ENCODE measurements at places on chromosomes 2 and 18.
A peak's percentile ranks its signal among the peaks of the same experiment; 100 is the strongest.

GRCh38 chr2:163247156-163247846, 408.7 kb upstream of the KCNH7 start:
- no peak for DNase-seq

- no peak for DNase-seq
Observed at GRCh38 chr2:82730811-82731210, 1728.3 kb downstream of the SUCLG1 start.

DNA sequence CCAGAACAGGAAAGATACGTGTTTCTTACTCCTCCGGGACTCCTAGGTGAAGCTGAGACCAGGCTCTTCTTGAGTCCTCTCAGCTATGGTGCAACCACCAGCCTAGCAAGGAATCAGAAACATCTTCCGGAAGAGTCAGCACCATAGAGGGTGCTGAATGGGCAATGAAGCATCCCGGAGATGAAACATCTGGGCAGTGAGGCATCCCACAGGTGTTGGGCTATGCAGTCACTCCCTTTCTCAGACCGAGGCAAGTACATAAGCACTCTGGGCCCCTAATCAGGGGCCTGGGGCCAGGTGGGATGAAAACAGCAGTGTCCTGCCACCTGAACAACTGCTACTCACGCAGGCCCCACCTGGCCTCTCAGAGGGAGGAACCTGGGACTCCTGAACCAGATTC, 1.4 kb upstream of the CAPN10 start:
- DNase-seq: no peak

- no peak for DNase-seq
Observed at GRCh38 chr2:70541481-70542020, 12.1 kb downstream of the TGFA start.

DNA sequence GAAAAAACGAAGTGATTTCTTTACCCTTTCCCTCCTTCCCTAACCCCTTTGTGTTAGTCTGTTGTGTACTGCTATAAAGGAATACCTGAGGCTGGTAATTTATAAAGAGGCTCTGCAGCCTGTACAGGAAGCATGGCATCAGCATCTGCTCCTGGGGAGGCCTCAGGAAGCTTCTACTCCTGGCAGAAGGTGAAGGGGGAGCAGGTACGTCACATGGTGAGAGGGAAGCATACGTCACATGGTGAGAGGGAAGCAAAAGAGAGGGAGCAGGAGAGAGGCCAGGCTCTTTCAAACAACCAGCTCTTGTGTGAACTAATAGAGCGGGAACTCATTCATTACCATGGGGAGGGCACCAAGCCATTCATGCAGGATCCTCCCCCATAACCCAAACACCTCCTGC, 126.2 kb downstream of the CAPN13 start:
- DNase-seq: no peak

DNA sequence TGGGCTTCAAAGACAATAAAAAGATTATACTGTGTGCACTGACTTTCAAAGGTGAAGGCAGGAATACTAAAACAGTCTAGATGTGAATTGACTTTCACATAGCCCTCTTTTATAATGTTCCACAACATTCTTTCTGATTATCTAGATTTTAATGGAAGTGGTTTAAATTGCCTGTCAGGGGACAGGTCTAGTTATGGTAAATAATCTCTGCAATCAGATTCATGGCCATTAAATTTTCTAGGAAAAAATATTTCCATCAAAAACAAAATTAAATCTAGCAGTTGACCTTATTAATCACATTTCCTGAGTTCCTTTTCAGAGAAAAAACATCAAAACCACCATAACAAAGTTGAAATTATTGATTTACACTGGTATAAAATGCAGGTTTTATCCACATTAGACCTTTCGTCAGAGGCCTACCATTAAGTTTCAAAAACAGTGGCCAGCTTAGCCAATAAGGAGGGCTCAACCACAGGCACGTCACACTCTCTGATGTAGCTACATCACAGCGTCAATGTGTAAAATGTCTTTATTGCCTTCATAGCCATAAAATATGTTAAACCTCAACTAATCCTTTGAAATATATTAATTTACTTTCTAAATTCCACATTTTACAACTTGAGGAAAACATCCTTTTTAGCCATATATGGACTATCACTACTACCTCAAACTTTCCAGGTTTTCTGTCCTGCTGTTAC, 79.4 kb downstream of the NOL10 start:
- DNase-seq: no peak

GRCh38 chr2:49002750-49003149, 151.6 kb downstream of the FSHR start:
- DNase-seq: no peak

DNA sequence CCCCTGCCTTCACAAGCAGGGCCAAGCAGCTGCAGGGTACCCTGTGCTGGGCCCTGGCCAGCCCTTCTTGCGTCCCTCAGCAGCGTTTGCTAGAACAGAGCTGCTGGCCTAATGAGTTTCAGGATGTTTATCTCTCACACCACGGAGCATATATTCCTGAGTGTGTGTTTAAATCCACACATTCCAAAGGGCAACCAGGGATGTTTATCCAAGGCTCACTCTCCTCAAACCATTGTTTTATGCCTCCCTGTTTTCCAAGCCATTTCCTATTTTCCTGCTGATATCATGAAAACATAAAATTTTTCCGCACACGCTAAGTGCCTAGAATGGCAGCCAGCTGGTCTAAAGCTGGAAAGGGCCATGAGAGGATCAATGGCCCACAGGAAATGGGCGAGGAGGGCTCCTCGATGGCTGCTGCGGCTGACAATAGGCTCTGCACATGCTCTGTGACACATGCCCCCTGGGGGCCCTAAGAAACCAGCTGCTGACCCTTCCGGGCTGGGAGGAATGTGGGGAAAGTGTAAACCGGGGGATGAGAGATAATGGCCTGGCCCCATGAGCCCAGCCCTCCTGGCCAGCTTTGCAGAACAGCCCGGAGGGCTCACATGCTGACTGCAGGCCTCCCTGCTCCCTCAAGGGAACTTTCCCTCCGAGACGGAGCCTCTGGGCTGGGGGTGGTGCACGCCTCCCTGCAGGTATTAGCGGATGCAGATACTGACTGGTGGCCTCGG, 194.0 kb downstream of the NDUFA10 start:
- no peak for DNase-seq

GRCh38 chr2:3379339-3379646, 201 bp upstream of the TRAPPC12 start:
- no peak for DNase-seq

DNA sequence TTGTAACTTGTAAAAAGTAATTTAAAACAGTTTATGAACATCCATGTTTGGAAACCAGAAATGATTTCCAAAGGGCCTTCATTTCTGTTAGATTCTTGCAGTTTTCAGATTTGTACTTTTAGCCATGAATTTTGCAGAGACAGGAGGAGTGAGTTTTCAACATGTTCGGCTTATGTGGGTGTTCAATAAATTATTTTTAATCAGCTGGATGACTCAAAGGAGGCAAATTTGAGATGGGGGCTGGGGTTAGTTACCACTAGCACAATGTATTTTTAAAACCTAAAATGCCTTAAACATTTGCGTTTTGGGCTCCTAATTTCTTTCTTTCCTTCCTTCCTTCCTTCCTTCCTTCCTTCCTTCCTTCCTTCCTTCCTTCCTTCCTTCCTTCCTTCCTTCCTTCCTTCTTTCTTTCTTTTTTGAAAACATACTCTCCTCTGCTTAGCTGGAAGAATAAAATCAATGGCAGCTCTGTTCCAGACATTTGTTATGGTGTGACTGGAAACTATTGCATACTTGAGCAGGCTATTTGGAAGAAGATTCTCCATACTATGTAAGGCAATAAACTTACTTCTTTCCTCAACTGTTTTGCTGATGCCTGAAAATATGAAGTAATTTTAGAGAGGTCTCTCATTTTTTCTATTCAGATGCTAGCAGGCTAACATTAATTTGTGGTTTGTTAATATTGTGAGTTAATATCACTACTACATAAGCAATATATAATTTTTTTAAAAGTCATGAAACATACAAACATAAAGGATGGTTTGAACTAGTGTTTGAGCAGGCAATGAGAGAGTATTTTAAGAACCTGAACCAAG, 394.4 kb downstream of the NYAP2 start:
- no peak for DNase-seq

DNA sequence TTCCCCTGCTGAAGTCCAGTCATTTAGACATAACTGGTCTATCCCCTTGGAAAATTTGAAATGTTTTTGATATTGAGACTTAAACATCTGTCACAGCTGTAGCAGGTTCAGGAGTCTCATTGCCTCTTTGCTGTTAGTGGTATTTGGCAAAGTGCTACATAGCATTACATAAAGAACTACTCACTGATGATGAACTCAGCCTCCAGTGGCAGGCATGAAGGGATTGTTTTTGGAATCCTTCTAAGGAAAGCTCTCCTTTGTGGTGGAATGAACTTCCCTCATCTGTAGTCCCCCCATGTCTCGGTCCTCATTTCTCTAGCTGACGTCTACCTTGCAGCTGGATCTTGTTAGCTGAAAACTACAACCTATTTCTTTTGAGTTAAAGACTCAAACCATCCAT, 111.6 kb downstream of the TACR1 start:
- DNase-seq: no peak

- DNase-seq: peak; percentile 84
Observed at GRCh38 chr2:217826520-217826919, 176.3 kb downstream of the TNS1 start.

- DNase-seq: no peak
Observed at GRCh38 chr18:29560270-29560669, 1383.3 kb upstream of the CDH2 start.

DNA sequence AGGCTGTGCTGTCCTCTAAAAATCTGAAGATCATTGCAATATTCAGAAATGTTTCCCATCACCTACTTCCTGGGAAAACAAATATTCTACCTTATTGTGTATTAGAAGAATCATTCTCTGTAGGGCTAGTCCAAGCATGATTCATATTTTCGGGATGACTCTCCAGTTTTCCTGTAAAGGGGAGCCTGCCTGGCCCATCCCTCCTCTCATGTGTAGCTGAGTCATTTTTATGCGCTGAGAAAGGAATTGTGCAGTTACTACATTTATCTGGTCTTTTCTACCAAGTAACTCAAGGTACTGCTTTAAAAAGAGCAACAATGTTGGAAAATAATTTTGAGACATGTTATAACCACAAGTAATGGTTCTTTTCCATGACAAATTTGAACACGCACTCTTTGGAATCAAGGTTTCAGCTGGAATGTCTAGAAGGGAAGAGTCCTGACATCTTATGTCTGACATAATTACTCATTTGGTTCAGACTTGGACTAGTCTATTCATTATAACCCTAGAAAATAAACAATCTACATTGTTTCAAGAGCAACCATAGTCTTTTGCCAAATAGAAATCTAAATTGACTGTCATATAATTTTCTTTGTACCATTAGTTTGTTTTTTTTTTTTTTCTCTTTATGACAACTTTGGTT, 6.6 kb downstream of the DSG3 start:
- no peak for DNase-seq

GRCh38 chr2:1979138-1979537, 234.8 kb upstream of the PXDN start:
- no peak for DNase-seq

DNA sequence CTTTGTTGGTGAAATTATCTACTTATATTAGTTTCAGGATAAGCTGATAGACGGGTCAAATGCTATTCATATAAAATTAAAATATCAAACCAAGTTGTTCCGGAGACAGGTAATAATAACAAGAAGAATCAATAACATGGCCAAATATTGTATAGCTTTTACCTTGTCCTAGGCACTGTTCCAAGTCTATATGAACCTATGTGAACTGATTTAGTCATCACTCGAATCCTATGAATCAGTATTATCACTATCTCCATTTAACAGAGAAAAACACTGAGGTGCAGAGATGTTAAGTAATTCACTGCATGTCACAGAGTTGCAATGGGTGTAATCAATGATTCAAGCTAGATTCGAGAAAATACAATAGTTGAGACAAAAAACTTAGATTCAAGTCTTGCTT, 40.0 kb upstream of the TRIB2 start:
- no peak for DNase-seq

DNA sequence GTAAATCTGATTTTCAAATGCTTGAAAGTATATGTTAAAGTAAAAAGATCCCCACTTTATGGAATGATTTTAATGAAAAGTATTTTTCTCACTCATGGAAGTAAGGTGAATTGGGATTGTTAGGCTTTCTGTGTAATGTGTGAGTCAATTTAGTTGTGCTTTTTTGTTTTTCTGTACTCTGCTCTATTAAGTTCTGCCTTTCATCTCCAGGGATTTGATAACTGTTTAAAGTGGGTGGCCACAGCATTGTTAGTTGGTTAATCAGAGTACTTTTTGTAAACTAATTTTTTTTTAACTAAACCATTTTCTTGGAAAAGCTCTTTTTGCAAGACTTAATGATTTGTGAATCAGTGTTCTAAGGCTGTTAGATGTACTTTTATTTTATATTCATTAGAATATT, 76.8 kb downstream of the ABI2 start:
- DNase-seq: no peak

DNA sequence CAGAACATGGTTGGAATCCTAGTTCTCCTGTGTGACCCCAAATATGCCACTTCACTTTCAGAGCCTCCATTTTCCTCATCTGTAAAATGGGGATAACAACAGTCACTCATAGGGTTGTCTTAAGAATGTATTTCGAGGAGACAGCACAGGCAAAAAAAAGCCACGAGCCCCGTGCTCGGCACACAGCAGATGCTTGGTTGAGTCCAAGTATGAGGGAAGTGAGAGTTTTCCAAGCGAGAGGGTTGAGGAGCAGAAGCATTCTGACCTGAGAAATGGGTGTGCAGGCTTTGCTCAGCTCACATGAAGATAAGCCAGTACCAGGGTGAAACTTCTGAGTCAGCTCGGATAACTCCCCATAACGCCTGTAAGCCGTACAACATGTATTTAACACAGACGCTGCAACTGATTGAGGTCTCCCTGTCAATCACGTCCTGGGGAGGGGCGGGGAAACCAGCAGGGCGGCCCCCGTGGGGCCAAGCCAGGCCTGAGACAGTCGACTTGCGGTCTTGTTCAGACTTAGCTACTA, 23.0 kb upstream of the ODC1 start:
- peak; percentile 51 for DNase-seq

GRCh38 chr2:184923751-184924150, 325.4 kb downstream of the ZNF804A start:
- no peak for DNase-seq

GRCh38 chr18:11516751-11517503, 92.5 kb upstream of the SLC35G4 start:
- DNase-seq: no peak

DNA sequence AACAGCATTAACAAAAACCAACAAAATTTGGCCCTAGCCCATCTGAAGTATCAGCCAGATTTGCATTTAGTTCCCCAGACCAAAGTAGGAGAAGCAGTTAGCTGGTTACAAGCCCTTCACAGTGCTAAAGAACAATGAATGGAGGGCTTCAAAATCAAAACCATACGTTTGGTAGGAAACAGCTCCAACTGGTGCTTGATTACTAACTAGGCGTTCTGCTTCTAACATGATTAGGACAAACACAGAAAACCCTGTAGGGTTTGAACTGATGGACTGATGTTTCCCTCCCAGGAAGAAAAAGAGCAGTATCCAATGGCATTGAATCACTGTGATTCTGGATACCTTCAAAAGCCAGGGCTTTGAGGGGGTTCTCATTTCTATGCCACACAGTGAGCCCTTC, 20.5 kb upstream of the STAT4 start:
- no peak for DNase-seq

- DNase-seq: no peak
Observed at GRCh38 chr2:135647836-135648579, 93.6 kb upstream of the UBXN4 start.

Data from ascending aorta (tissue), 2 donors.